Spleen (tissue), 13 donors: ENCODE measurements at places on chromosomes 1 and 21. TPM values are rescaled to one million over a fixed set of nuclear protein-coding genes. Genes with fewer than 3 reads are reported as not detected.

DNA sequence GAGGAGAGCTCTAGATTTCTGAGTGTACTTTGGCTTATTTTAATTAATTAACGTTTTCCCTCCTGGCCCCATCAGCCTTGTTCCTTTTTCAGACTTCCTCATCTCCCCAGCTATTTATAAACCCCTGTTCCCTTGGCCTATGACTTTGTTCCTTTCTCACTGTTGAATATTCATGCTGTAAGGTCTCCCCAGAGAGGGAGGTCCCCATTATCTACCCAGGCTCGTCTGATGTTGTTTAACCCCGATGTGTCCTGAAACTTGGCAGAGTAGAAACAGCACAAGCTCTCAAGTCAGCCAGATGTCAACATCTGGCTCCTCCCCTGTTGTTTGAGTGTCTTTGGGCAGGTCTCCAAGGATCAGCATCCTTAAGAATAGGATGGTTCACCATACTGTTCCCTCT, 153.6 kb downstream of the HIVEP3 start:
- DNase-seq = peak; percentile 2

DNA sequence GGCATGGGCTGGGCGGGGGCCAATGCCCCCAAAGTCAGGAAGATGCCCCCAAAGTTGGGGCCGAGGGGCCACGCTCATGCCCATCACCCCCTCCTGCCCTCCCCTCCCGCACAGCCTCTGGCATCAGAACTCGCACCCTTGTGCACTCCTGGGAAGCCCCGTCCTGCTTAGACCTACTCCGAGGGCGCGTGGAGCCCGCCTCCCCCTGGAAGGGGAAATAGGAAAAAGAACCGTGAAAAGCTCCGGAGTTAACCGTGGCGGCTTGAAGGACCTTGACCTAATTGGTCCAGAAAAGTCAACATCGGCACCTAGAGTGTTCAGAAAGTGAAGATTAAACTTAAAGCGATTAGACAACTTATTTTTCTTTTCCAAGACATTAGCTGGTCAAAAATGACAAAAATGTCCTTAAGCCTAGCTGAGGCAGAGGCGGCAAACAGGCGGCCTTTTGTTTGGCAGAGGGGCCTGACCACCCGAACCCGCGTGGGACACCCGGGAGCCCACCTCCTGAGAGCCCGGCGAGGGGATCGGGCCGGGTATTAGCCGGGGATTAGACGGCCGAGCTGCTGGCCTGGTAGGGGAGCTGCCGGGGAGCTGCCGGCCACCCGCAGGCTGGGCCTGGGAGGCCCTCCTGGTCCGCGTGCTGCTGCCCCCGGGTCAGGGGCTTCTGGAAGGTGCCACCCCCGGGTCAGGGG, 65.5 kb downstream of the PRDM16 start:
- no peak for DNase-seq

The PRMT6 gene
- total RNA-seq = 17.3 TPM

The SFN gene
- not detected for total RNA-seq

GRCh38 chr1:158506369-158506987, 34.5 kb downstream of the OR10R2 start:
- DNase-seq = no peak

GRCh38 chr21:31559368-31560119, 99.9 kb upstream of the SOD1 start:
- DNase-seq = peak; percentile 94

DNA sequence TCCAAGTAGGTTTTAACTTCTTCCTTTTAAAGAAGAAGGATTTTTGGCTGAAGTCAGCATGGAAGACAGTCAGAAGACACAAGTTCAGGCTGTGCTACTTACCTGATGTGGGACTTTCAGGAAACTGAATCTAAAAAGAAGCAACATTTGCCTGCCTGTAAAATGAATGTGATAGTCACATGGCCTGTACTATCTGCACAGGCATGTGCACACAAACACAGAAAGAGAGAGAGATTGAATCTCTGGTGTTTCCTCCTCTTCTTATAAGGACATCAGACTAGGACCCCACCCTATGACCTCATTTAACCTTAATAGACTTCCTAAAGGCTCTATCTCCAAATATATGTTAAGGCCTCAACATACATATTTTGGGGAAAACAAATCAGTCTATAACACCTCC, 542.9 kb downstream of the PLPP3 start:
- no peak for DNase-seq

The CD164L2 gene
- not detected for total RNA-seq

GRCh38 chr1:3365523-3366125, 88.8 kb upstream of the ARHGEF16 start:
- no peak for DNase-seq

The CCDC24 gene
- 4.8 TPM for total RNA-seq

DNA sequence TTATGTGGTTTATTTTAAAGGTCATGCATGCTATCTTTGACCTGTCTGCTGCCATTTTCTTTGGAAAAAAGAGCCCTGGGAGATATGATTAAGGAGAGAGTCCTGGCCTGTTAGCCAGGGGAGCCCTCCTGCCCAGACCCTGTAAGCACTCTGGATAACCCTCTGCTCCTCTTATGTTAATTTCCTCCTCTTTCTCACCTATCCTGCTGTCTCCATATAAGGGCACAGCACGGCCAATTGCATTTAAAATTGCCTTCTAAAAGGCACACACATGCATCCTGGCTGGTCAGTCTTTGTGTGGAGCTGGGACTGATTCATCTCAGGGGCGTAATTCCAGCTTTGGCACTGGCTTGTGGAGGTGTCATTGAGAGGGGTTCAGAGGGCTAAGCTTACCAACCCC, 158.9 kb downstream of the ST6GALNAC5 start:
- no peak for DNase-seq

The BARHL2 gene
- total RNA-seq = not detected
